ENCODE measurements at places on chromosomes 6 and 20.

DNA sequence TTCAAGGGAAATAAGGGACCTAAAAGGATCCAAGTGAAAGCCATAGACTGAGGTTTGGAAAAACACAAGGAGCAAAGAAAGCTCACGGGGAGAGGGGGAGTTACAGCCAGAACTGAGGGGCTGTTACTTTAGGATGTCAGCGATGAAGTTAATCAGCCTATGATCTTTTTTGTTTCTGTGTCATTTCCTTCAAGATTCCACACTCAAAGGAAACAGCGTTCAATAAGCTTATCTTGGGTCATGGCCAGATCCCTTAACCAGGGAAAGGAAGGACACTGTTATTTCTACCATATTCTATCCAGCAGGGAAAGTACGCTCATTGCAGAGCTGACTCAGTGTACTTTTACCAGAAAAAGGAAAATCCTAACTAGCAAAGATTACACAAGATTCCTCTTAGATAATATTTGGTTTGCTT, 132.8 kb downstream of the PFDN4 start:
- DNase-seq: no peak

- DNase-seq: no peak
Measured at GRCh38 chr6:4801491-4802110, 25.4 kb downstream of the CDYL start.

GRCh38 chr6:15090745-15091384, 155.0 kb upstream of the JARID2 start:
- no peak for DNase-seq

DNA sequence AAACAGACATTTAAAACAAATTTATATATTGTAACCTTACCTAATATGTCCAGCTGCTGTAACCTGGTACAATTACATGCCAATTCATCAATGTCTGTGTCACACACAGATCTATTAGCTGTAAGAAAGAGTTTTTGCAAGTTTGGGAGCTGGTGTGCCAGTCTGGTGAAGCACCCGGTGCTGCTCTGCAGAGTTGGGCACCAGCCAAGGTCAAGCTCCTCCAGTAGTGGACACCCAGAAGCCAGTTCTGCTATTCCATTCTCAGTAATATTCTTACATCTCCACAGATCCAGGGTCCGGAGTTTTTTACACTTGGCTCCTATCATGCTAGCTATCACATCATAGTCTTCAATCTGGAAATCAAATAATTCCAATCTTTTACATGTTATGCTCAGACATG, 41.0 kb downstream of the POU3F2 start:
- DNase-seq: no peak

DNA sequence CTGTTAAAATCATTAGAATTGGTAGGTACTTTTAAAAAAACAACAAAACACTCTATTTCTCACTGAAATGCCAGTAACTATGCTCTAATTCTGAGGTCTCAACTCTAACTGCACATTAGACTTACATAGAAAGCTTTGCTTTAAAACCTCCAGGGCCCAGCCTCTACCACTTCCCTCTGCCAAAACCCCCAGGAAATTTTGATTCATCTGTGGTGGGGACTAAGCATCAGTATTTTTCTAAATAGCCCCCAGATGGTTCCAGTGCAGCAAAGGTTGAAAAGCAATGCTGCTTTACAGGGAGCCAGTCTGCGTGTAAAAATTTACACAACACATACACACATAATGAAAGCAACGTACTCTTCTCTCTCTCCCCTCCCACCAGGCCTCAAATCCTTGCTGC, 3.8 kb downstream of the TBC1D32 start:
- no peak for DNase-seq

- peak; percentile 18 for DNase-seq
Measured at GRCh38 chr6:39143238-39143930, 28.4 kb upstream of the SAYSD1 start.

DNA sequence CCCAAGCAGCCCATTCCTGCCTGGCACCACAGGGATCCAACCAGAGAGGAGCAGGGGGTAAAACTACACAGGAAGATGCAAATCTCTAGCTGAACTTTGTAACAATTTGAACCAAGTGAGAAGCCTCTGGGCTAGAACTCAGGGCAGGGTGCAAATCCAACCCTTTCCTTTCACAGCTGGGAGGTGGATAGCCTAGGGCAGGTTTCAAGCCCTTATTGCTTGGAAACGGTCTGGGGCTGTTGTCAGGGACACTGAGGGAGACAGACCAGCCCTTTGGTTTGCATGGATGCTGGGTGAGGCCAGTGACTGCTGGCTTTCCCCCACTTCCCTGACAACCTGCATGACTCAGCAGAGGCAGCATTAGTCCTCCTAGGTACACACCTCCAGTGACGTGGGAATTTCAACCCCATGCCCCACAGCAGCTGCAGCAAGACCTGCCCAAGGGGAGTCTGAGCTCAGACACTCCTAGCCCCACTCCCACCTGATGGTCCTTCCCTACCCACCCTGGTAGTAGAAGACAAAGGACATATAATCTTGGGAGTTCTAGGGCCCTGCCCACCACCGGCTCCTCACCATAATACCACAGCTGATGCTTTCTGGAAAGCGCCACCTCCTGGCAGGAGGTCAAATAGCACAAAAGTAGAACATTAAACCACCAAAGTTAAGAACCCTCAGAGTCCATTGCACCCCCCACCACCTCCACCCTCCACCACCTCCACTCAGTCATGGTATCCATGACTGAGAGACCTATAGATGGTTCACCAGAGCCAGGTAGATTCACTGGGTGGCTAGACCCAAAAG, 797.7 kb upstream of the MAN1A1 start:
- no peak for DNase-seq

- DNase-seq: no peak
Measured at GRCh38 chr6:168369786-168370185, 50.2 kb upstream of the DACT2 start.

- no peak for DNase-seq
Measured at GRCh38 chr20:29443819-29444218, 1813.6 kb upstream of the DEFB115 start.

- DNase-seq: no peak
Measured at GRCh38 chr6:54238396-54238795, 69.8 kb upstream of the TINAG start.

DNA sequence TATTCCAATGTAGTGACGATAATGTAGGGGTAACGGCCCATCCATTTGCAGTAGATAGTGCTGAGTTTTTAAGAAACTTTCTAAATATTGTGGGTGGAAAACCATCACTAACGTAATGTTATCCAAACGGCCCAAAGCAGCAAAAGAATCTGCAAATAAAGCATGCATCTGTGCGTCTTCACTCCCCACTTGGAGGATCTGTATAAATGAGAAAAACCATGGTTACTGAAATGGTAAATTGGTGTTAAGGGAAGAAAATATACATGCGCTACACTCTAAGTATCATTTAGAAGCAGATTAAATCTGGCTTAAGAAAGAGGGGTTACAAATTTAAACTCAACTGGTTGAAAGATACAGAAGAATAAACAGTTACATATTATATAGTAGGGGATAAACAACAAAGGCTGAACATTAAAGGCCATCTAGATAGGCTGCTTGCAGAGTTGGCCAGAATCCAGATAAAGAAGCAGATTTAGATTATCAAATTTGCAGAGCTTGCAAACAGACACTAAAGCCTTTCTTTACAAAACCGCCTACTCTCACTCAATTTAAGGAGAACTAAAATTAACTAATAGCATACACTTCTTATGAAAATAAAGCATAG, 93.3 kb downstream of the SESN1 start:
- no peak for DNase-seq

Data from activated effector memory CD4-positive, alpha-beta T cell treated with Interleukin-2 at 50 U/mL for 16 hours (primary cell).